ENCODE measurements at places on chromosomes 13 and 19. TPM values are rescaled to one million over a fixed set of nuclear protein-coding genes. Genes with fewer than 3 reads are reported as not detected.

- no peak for DNase-seq
These were observed 19.2 kb downstream of the ZNF787 start for GRCh38 chr19:56101746-56102535.

GRCh38 chr13:110989331-110989730, 74.5 kb upstream of the ANKRD10 start:
- DNase-seq = no peak

GRCh38 chr13:66992719-66993118, 237.4 kb downstream of the PCDH9 start:
- no peak for DNase-seq

- DNase-seq = no peak
These were observed 1.4 kb upstream of the PRKD2 start for GRCh38 chr19:46718157-46718933.

DNA sequence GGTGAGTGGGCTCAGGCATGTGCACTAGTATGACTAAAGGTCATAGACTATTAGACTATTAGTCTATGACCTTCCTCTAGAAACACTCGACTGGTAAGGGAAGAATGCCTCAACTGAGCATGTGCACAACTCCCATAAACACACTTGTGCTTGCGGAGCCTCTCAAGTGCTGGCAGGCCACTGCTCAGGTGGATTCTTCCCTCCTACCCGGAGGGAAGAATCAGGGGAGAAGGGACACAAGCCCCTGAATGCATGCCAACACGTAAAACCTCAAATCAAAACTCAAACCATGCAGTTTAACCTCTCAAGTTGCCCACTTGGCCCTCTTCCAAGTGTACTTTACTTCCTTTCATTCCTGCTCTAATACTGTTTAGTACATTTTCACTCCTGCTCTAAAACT, 287.6 kb upstream of the SGCG start:
- no peak for DNase-seq

DNA sequence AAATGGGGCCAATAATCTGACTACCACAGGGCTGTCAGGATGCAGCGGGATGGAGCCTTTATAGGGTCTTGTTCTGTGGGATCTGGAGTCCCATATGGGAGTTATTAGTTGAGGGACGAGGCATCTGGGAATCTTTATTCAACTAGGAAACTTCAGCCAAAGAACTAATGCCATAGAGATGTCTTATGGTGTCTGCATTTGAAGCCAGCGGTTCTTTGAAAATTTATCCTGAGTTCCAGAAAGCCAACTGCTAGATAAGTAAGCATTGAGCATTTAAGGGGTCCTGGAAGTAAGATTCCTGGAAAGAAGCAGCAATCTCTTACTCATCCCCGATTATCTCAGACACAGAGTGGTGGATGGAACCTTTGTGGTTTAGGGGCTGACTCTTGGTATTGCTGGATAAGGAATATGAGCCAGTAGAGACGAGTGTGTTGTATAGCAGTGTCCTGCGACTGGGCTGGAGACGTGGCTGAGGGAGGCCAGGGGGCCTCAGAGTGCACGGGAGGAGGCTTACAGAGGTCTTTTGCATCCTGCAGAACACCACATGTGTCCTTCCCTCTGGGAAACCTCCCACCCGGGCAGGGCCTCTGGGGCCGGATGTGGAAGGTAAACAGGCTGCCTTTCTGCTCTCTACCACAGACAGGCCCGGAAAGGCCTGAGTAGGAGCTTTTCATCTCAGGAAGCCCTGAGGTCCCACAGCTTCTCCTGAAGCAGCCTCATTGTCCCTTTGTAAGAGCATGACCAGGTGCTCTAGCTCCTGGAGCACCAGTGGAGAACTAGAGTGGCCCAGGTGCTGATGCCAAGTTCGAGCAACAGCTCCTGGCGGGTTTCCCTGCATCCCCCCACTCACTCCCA, 28.8 kb downstream of the ACTN4 start:
- DNase-seq = no peak

DNA sequence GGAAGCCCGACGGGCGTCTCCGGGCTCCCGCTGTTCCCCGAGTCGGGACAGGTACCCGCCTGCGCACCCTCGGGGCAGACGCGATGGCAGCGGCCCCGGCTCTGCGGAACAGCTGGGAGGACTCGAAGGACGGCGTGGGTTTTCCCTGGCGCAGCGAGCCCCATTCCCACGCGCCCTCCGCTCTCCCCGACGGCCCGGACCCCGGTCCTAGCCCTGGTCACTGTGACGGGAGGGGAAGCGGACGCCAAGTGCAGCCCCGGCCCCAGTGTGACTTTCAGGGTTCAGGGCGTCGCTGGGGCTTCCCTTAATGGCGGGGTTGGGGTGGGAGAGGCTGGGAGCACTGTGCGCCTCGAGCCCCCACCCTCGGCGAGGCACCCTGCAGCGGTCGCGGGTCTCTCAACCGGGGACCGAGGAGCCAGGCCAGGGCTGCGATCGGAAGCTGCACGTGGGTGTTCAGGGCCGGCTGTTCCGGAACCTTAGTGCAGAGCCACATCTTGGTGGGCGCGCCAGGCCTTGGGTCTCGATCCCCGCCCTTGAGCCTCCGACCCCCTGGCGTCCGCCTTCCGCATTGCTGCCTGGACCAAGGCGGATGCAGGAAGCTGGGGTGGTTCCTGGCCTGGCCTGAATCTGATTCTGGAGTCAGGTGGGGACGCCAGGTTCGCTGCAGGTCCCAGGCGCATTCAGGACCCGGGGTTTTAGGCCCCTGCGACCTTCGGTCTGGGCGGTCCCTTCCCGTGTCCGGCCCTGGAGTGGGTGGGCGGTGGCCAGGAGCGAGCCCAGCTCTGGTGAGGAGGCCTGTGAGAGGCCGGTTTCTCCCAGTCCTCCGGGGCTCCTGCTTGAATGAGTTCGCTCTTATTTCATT, 3.5 kb downstream of the LGALS7B start:
- no peak for DNase-seq

DNA sequence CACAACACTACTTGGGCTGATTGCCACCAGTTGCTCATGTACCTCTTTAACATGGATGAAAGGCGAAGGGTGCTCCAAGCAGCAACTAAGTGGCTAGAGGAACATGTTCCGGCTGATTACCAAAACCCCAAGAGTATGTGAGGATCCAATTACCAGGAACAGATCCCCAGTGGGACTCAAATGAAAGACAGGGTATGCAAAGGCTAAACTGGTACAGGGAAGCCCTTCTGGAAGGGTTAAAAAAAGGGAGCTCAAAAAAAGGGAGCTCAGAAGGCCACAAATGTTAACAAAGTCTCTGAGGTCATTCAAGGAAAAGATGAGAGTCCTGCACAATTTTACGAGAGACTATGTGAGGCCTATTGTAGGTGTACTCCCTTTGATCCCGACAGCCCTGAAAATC, 604.7 kb downstream of the UQCRFS1 start:
- no peak for DNase-seq

Gene CKM
- not detected for total RNA-seq

Gene PTGIR
- total RNA-seq = 8.0 TPM

Gene ZNF737
- 17.4 TPM for total RNA-seq

Gene ZNF878
- total RNA-seq = 0.27 TPM

Gene KCNRG
- 0.45 TPM for total RNA-seq

Gene GRK1
- total RNA-seq = 0.09 TPM

Measured in sciatic nerve (tissue), 2 donors.